ENCODE measurements at places on chromosomes 13 and 19.

GRCh38 chr13:76349700-76350099 is 536.5 kb downstream of the KCTD12 start:
- DNase-seq = no peak

DNA sequence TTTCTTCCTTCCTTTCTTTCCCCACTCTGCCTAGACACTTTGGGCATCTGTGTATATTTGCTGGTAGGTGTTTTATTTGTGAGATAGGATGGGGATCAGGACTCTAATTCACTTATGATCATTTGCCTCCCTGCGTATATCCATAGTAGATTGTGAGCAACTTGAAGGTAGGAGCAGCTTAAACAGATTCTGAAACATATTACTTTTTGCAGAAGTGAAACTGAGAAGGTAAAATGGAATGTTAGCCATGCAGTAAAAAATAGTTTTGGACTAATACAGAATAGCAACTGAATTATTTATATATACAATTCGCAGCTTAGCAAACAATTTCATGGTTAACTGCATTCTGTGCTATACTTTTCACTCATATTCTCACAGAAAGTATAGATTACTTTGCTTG is 38.7 kb downstream of the RNF6 start:
- no peak for DNase-seq

GRCh38 chr13:73303851-73304250 is 245.0 kb downstream of the KLF5 start:
- DNase-seq = no peak

DNA sequence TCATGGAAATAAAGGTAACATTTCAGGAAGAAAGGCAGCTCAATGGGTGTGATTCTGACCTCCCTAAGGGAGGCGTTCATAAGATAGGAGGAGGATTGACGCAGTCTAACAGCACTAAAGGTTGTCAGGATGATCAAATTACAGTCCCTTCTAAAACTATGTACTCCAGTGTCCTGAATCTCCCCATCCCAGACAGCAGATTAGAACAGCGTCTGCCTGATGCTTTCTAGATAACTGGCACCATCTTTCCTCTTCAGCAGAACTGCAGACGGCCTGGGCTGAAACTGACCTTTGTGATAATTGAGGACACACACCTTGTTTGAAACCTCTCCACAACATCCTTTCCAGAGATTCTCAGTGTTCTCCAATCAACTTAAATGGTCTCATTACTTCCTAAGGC is 25.5 kb upstream of the SACS start:
- DNase-seq = no peak

GRCh38 chr13:29266261-29266660 is 329.2 kb downstream of the SLC7A1 start:
- no peak for DNase-seq

- DNase-seq = peak; percentile 10
Measured at GRCh38 chr13:36998624-36999041, 507 bp downstream of the ALG5 start.

DNA sequence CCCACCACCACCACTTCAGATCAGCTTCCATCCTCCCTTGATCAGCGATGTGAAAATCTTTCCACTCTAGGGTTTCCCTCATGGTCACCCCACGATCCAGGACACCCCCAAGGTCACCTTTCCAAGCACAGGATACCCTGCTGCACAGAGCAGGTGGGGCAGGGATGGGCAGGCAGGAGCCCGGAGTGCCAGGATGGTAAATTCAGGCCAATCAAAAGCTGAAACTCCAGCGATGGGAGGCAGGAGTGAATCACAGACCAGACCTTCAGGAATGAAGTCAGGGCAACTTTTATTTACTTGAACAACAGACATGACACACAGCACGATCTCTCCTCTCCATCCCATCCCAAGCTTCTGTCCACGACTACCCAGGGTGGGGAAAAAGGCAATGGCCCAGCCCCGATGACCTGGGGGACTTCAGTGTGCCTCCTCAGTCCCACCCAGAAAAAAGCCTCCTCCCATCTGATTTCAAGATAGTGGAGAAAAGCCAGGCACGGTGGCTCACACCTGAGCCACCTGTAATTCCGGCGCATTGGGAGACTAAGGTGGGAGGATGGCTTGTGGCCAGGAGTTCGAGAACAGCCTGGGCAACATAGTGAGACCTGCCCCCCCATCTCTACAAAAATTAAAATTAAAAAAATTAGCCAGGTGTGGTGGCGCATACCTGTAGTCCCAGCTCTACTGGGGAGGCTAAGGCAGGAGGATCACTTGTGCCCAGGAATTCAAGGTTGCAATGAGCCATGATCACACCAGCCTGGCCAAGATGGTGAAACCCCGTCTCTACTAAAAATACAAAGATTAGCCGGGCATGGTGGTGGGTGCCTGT is 39.2 kb downstream of the ZSWIM4 start:
- no peak for DNase-seq

GRCh38 chr13:69921156-69921555 is 186.5 kb upstream of the ATXN8OS start:
- no peak for DNase-seq

DNA sequence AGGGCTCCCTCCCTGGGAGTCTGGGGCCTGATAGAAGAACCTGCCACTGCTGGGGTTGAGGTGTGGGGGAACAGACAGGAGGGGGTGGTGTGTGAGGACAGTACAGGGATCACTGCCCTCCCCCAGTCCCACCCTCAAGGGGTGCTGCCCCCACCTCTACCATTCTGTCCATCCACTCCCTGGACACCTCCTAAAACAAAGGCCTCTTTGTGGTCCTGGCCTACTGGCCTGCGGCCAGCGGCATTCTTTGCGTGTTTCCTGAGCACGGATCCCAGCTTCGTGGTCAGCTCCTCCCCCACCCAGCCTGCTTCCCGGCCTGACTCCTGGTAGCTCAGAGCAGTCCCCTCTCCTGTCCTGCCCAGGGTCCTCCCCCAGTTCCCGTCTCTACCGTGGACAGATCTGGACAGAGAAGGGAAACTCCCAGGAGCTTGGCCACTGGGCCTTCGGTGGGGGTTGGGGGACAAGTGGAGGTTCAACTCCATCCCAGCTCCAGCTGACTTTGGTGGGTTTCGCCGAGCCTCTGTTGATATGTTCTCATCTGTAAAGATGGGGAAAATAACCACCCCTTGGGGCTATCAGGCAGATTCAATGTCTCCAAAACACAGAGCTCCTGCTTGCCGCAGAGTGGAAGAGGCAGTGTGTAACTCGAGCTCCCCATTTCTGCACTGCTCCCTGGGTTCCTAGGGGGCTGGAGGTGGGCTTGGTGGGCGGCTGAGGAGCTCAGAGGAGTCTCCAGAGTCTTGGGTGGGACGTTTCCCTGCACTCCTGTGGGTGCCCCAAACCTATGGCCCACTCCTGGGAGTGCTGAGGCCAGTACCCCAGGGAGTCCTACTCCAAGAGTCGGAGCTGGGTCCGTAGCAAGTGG is 48.7 kb downstream of the LYL1 start:
- no peak for DNase-seq

DNA sequence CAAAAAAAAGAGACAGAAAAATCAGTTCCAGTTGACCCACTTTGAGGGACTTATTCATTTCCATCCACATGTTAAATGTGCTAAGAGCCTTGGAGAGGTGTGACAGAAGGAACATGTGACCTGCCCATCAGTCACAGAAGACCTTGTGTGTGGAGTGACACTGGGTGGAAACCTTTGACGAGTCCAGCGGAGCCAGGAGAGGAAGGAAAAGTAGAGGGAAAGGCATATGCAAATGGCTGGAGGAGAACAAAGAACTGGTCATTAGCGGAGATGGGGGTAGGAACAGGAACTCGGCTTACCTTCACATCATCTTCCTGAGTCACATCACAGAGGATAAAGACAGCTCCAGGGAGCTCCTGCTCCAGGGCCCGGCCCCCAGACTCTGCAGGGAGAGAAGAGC is 2.3 kb downstream of the HSD17B14 start:
- no peak for DNase-seq

DNA sequence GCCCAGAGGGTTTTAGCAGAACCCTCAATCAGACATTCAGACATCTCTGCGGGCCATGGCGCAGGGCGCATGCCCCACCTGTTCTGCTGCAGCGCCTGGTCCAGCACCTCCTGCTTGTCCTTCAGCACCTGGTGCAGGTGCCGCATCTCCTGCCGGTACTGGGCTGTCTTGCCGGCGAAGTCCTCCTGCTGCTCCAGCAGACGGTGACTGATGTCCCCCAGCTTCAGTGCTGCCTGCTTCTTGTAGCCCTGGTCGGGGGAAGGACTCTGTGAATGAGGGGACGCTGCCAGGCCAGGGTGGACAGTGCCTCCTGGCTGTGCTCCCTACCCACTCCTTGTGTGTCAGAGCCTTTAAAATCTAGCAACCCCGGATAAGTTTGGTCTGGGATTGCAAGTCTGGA is 12.2 kb upstream of the SLC7A9 start:
- no peak for DNase-seq

- DNase-seq = no peak
Measured at GRCh38 chr19:31674503-31675192, 325.4 kb upstream of the TSHZ3 start.

GRCh38 chr13:100987948-100988347 is 313.4 kb upstream of the TMTC4 start:
- DNase-seq = no peak

DNA sequence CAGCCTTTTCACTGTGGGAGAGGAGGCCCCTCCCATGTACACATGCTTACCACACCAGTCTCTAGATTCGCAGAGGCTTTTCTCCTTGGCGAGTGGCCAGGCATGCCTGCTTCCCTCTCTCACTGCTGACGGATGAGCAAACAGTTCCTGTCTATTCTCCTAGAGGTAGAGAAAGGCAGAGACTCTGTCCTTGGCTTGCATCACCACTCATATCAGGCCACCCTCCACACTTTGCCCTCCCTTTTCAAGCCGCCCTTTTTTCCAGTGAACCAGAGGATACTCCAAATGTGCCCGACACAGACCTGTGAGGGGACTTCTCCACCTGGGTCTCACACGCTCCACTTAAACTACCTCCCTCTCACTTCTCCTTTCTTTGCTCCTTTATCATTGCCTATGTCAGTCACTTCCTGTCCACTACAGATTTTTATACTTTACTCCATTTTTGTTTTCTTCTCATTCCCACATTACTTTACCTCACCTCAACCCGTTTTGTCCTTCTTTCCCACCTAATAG is 284.6 kb downstream of the DNAJC15 start:
- peak; percentile 63 for DNase-seq

GRCh38 chr13:45341799-45342500 is 967 bp upstream of the TPT1 start:
- DNase-seq = no peak

DNA sequence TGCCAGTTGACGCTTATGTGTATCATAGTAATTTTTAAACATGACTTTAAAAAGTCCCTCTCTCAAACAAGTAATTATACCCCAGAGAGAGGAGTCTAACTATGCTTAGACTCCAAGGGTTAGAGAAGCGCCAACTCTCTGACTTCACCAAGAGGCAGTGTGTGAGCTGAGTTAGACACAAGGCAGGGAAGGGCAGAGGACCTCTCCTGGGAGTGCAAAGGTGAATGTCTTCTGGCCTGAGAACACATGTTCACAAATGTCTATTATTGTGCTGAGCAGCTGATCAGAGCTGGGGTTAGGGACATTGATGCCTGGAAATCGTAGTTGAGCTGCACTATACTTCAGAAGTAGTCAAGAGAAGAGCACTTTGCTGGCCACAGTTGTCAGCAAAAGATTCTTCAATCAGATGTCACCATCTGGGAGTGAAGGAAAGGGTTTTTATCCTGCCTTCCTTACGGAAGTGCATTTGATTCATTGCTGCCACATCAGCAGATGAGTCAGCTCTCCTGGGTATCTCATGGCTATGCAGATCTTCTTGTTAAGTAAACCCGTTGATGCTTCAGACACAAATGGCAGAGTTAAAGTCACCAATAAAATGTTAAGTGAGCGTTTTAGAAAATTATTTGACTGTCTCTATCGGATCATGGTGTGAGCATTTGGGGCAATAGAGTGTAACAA is 283.2 kb upstream of the ARGLU1 start:
- no peak for DNase-seq

GRCh38 chr19:11887611-11888531 is at the start of gene ZNF69:
Gene ZNF69, plus strand, starts transcription at chr19:11887782. Its CDS starts 142 bp downstream, at chr19:11887924.
- DNase-seq = peak; percentile 12

DNA sequence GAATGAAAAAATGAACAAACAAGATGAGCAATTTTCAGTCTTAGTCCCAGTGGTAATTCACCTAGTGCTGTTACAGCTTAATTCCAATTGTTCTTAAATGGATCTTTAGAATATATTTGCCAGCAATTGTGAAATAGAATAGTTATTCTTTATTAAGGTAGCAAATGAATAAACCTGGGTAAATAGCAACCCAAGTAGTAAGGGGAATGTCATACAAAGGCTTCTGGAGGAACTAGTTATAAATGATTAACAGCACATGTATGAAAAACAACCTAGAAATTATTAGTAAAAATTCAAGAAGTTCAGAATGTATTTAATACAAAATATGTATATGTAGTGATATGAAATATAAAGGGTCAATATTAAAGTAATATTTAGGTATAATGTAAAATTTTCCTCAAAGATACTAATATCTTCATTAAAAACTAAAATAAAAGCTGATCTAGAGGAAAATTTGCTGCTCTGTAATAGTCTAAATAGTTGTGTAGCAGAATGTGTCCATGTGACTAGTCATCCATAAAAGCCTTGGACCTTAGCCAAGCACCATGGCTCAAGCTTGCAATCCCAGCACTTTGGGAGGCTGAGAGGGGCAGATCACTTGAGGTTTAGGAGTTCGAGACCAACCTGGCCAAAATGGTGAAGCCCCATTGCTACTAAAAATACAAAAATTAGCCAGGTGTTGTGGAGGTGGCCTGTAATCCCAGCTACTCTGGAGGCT is 535.9 kb upstream of the ATXN8OS start:
- DNase-seq = no peak

DNA sequence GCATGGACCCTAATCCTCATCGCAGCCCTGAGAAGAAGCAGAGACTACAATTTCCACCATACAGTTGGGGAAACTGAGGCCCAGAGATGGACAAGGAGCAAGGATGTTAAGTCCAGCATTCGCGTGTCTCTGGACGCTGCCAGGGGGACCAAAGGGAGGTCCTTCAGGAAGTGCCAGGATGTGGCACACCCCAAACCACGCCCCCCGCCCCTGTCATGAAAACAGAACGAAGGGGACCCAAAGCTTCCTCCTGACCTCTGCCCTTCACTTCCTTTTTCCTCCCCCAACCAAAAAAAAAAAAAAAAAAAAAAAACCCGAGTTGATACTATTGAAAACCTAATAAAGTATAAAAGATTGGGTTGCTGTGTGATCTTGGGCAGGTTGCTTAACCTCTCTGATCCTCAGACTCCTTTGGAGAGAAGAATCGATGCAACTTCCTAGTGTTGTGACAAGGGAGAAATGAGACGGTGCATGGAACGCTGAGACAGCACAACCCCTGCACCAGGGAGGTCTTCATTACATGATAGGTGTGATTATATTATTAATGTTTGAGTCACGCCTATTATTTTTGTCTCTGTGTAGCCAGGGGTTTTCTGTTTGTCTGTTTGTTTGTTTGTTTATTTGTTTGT is 2.7 kb upstream of the ZBTB7A start:
- no peak for DNase-seq

DNA sequence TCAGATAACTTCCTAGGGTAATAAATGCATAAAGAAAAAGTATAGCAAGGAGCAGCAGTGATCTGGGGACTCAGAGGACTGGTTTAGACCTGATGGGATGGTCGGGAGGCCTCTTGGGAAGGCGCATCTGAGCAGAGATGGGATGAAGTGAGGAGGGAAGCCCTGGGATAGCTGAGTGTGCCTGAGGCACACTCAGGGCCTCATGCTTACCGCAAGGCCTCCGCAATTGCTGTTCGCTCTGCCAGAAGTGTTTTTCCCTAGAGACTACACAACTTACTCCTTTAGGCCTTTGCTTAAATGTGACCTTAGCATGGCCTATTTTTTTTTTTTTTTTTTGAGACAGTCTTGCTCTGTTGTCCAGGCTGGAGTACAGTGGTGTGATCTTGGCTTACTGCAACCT is 4.1 kb upstream of the DLL3 start:
- no peak for DNase-seq
